ENCODE measurements at places on chromosomes 3 and 15.

GRCh38 chr3:80606073-80606472 lies 838.3 kb upstream of the ROBO1 start:
- no peak overlapping the region for H3K27ac ChIP-seq
- no peaks in the 10 kb centered on the region for H3K27me3 ChIP-seq
- H3K4me3 ChIP-seq, result no peak overlapping the region
- no peaks in the 10 kb centered on the region for H3K4me1 ChIP-seq

DNA sequence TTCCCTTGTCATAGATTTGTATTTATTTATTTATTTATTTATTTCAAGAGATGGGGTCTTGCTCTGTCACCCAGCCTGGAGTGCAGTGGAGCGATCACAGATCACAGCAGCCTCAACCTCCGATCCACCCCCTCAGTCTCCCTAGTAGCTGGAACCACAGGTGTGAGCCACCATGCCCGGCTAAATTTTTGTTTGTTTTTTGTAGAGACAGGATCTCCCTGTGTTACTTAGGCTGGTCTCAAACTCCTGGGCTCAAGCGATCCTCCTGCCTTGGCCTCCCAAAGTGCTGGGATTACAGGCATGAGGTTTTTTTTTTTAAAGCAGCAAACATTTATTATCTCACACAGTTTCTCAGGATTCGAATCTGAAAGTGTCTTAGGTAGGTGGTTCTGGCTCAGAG lies 2.5 kb downstream of the TTBK2 start:
- H3K36me3 ChIP-seq, result no peaks in the 10 kb centered on the region
- peaks cover 29% of the 10 kb centered on the region for H3K4me1 ChIP-seq
- no peak overlapping the region for H3K4me3 ChIP-seq

DNA sequence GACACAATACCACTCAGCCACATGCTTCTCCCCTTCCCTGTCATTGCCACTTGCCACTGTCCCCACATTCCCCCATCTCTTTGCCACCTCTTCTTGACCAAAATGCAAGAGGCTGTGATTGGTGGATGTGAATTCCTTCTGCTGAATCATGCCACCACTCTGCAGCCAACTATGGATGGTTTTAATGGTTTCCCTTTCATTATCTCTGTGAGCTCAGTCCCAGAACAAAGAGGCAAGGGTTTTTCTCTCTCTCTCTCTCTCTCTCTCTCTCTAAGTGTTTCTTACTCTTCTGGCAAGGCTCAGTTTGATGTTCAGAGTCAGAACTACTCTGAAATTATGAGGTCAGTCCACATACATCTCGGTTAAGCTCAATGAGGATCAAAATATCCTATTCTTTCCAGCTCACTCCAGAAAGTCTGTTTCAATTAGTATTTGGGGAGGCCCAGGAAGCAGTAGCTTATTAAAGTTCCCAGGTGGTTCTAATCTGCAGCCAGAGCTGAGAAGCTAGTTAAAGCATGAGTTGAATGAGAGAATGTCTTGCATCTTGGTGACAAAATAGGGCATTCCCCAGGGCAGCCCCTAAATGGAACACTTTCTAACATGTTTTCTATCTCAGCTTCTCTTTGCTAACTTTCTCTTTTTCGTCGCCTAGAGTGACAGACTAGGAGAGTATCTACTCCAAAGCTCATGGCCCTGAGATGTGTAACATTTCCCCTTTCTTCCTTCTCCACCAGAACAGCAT lies 8.5 kb upstream of the ILDR1 start:
- no peaks in the 10 kb centered on the region for H3K27me3 ChIP-seq
- H3K4me3 ChIP-seq, result no peak overlapping the region
- no peak for DNase-seq
- H3K27ac ChIP-seq, result no peak overlapping the region
- no peaks in the 10 kb centered on the region for H3K36me3 ChIP-seq
- H3K4me1 ChIP-seq, result no peaks in the 10 kb centered on the region

GRCh38 chr15:71599418-71600151 lies 210.8 kb upstream of the NR2E3 start:
- no peak for DNase-seq
- no peak overlapping the region for H3K4me3 ChIP-seq
- no peaks in the 10 kb centered on the region for H3K27me3 ChIP-seq

GRCh38 chr3:12841149-12841969 lies at the start of gene RPL32:
Gene RPL32 (minus strand): TSS chr3:12841565. CDS start chr3:12840237, 1,328 bp downstream.
- peaks cover 37% of the 10 kb centered on the region for H3K36me3 ChIP-seq
- peak; percentile 87 for DNase-seq
- peak within 1 kb of the TSS; percentile 94 for H3K27ac ChIP-seq
- H3K4me1 ChIP-seq, result no peaks in the 10 kb centered on the region

- DNase-seq, result no peak
- no peaks in the 10 kb centered on the region for H3K4me1 ChIP-seq
- H3K36me3 ChIP-seq, result no peaks in the 10 kb centered on the region
- H3K27ac ChIP-seq, result no peak overlapping the region
- no peak overlapping the region for H3K4me3 ChIP-seq
These were observed 82.4 kb downstream of the P3H2 start for GRCh38 chr3:190038050-190038933.

- no peak overlapping the region for H3K4me3 ChIP-seq
- H3K27ac ChIP-seq, result no peak overlapping the region
- no peak for DNase-seq
- H3K36me3 ChIP-seq, result no peaks in the 10 kb centered on the region
- H3K4me1 ChIP-seq, result no peaks in the 10 kb centered on the region
These were observed 67.7 kb upstream of the OXTR start for GRCh38 chr3:8837162-8837561.

DNA sequence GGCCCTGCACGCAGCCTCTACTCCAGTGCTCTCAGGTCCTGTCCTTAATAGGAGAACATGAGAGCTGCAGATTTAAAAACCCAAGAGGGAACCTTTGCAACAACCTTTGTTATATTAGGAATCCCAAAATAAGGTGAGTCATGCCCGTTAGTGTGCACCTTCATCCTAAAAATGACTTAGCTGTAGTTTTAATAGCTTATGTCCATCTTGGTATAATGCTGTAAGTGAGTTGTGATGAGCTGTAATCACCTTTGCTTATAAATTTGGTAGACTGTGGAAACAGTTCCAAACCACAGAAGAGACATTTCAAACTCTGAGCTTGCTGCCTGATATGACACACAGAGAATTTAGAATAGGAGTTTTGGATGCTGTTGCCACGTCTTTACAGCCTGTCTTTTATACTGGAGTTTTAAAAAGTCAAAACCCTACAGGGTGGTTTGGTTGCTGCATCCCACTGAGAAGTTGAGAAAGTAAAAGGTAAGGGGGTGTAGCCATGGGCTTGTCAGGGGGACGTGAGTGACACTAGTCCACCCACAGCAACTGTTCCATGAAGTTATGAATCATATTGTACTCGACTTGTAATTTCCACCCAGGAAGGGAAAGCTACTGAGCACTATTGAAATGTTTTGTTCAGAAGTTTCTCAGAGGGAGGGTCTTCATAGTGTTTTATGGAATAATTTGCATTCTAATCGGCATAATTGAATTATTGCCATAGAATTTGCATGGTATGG lies 27.4 kb upstream of the CD47 start:
- no peaks in the 10 kb centered on the region for H3K36me3 ChIP-seq
- no peak for DNase-seq
- H3K4me3 ChIP-seq, result no peak overlapping the region

- no peaks in the 10 kb centered on the region for H3K4me1 ChIP-seq
- H3K4me3 ChIP-seq, result no peak overlapping the region
- H3K27ac ChIP-seq, result no peak overlapping the region
- no peak for DNase-seq
These were observed 130.1 kb downstream of the TAFA4 start for GRCh38 chr3:68802111-68802870.

GRCh38 chr3:20280257-20280656 lies 94.3 kb upstream of the SGO1 start:
- no peak overlapping the region for H3K4me3 ChIP-seq
- no peaks in the 10 kb centered on the region for H3K27me3 ChIP-seq
- H3K4me1 ChIP-seq, result no peaks in the 10 kb centered on the region
- no peak for DNase-seq

DNA sequence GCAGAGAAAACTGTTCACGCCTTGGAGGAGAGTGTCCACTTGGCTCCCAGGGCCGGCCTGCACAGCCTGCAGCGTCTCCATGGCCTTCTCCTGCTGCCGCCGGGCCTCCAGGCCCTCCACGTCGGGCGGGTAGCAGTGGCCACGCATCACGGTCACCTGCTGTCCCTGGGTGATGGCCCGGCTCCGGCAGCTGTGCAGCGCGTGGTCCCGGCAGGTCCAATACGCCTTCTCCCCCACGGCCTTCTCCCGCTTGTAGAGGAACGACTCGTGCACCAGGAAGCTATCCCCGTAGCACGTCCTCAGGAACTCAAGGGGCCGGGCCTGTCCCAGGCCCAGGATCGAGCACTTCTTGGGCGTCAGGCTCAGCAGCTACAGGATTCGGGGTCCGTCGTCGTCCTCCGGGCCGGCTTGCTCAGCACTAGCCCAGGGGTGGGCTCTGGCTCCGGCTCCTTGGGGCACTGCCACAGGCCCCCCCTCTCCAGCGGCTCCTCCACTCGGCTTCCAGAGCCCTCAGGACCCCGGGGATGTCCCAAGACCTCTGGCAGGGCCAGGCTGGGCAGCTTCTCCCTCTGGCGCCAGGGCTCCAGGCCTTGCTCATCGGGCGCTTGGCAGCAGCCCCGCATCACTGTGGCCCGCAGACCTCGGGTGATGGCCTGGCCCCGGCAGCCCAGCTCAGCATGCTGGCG lies 83.6 kb upstream of the FXR1 start:
- no peaks in the 10 kb centered on the region for H3K4me1 ChIP-seq
- DNase-seq, result no peak
- no peaks in the 10 kb centered on the region for H3K36me3 ChIP-seq
- H3K27me3 ChIP-seq, result no peaks in the 10 kb centered on the region
- no peak overlapping the region for H3K4me3 ChIP-seq
- H3K27ac ChIP-seq, result no peak overlapping the region

GRCh38 chr3:134640378-134640777 lies 10.4 kb downstream of the KY start:
- H3K4me1 ChIP-seq, result no peaks in the 10 kb centered on the region
- H3K27me3 ChIP-seq, result no peaks in the 10 kb centered on the region
- no peak overlapping the region for H3K27ac ChIP-seq
- no peaks in the 10 kb centered on the region for H3K36me3 ChIP-seq

DNA sequence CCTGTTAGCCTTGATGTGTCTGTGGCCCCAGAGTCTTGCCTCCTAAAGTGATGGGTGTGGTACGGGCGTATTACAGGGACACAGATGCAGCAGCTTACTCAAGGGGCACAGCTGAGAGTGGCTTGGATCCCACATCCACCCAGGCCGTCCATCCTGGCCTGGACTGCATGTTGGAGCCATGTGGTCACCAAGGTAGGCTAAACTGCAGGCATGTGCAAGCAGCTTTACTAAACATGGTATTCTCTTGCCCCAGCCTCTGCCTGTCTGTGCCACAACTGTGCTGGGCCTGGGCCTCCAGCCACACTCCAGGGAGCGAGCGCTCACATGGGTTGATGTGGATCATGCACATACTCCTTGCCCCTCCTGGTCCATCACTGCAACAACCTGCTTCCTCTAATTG lies 6.1 kb upstream of the GPR62 start:
- H3K36me3 ChIP-seq, result no peaks in the 10 kb centered on the region
- no peaks in the 10 kb centered on the region for H3K27me3 ChIP-seq
- no peaks in the 10 kb centered on the region for H3K4me1 ChIP-seq
- H3K27ac ChIP-seq, result no peak overlapping the region
- H3K4me3 ChIP-seq, result no peak overlapping the region
- DNase-seq, result no peak

GRCh38 chr15:31302778-31303725 lies 23.6 kb upstream of the KLF13 start:
- H3K27ac ChIP-seq, result no peak overlapping the region
- peaks cover 71% of the 10 kb centered on the region for H3K4me1 ChIP-seq
- no peaks in the 10 kb centered on the region for H3K27me3 ChIP-seq
- H3K4me3 ChIP-seq, result no peak overlapping the region
- peak; percentile 79 for DNase-seq
- H3K36me3 ChIP-seq, result no peaks in the 10 kb centered on the region

- no peaks in the 10 kb centered on the region for H3K4me1 ChIP-seq
- DNase-seq, result no peak
- no peak overlapping the region for H3K4me3 ChIP-seq
- no peaks in the 10 kb centered on the region for H3K27me3 ChIP-seq
- no peak overlapping the region for H3K27ac ChIP-seq
These were observed 35.6 kb downstream of the AGBL1 start for GRCh38 chr15:86115145-86115801.

DNA sequence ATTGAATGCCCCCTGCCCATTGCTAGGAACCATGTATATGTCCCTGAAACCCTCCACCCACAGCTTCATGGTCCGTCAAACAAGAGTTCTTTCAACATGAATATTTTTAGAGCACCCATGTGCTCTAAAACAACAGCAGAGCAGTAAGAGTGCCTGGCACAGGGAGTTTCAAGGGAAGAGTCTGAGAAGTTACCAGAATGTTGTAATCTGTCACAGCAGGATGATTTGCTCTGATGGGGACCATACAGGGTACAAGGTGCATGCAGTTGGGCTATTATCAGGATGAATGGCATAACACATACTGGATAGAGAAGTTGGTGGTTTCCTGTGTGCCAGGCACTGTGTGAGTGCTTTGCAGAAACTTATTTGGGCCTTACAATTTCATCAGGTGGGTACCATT lies 27.8 kb upstream of the FLNB start:
- H3K4me3 ChIP-seq, result no peak overlapping the region
- H3K27me3 ChIP-seq, result no peaks in the 10 kb centered on the region
- no peak overlapping the region for H3K27ac ChIP-seq

- no peak for DNase-seq
- no peaks in the 10 kb centered on the region for H3K27me3 ChIP-seq
- peak overlapping the region; percentile 91 for H3K27ac ChIP-seq
- peaks cover 25% of the 10 kb centered on the region for H3K4me1 ChIP-seq
These were observed 850 bp upstream of the SLC41A3 start for GRCh38 chr3:126084768-126085180.

DNA sequence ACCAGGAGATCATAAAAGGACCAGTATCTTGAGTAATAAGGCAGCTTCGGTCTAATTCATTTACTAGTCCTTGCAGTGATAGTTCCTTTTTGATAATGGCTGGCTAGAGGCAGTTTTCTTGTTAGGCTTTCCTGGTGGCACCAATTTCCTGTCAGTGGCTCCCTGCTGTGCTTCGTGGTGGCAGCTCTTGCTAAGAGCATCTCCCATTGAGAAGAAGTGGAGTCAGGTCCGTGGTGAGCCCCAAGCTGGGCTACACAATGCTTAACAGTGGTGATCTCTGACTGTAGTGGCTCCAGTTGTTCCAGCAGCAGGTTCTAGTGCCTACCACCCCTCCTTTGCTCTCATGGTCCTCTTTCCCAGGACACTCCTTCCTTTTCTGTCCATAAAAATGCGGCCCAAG lies 111.2 kb downstream of the RAP2B start:
- no peak overlapping the region for H3K27ac ChIP-seq
- H3K36me3 ChIP-seq, result no peaks in the 10 kb centered on the region
- DNase-seq, result no peak
- no peaks in the 10 kb centered on the region for H3K4me1 ChIP-seq
- H3K4me3 ChIP-seq, result no peak overlapping the region
- H3K27me3 ChIP-seq, result no peaks in the 10 kb centered on the region

DNA sequence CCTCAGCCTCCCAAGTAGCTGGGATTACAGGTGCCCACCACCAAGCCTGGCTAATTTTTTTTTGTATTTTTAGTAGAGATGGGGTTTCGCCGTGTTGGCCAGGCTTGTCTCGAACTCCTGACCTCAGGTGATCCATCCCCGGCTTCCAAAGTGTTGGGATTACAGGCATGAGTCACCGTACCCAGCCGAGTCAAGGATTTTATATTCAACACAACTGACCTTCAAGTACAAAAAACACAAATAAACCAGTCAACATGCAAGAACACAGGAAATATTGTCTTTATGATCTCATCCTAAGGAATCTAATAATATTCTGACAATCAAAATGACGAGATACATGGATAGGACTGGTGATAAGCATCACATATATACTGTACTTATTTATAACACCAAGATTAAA lies 37.9 kb downstream of the TJP1 start:
- no peaks in the 10 kb centered on the region for H3K36me3 ChIP-seq
- no peak overlapping the region for H3K4me3 ChIP-seq
- H3K27ac ChIP-seq, result no peak overlapping the region
- no peaks in the 10 kb centered on the region for H3K27me3 ChIP-seq
- no peak for DNase-seq
